ENCODE measurements at places on chromosomes 1 and 21.

GRCh38 chr1:119294722-119295121 is 73.9 kb upstream of the HAO2 start:
- no peak for DNase-seq

DNA sequence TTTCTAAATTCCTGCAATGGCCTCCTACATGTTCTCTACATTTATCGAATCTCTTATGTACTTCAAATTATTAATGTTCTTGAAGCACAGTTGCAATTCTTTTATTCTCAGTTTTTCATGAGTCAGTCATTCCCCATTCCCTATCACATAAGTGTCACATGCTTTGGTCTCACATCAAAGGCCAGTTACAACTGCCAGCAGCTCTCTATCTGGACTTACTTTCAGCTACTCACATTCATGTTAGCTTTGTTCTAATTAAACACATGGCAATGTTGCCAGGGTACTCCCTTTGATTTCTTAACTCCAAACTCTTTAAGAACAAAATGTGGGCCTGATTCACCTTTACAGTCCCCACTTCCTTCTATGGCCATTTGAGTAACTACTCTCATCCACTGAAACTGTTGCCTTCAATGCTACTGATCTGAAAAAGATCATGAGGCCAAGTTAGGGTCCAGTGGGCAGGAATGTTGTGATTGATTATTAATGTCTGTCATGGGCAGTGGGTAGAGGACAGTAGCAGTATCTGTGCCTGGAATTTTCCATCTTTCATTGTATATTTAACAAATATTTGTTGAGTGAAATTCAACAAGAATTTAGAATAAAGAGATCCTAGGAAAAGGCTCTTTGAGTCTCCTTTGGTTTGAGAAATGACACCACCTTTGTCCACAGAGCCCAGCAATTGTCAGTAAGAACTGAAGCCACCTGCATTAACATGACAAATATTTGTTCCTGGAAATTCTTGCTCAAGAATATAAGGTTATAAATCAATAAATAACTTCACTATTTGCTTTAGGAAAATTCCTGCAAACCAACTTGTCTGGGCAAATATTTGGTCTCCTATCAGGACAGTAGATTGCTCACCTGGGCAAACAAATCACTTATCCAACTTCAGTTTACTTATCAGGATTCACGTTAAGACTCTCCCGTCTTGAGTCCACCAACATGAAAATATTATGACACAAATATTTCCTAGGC is 153.6 kb upstream of the SAMSN1 start:
- no peak for DNase-seq

- peak; percentile 7 for DNase-seq
These were observed 200.7 kb downstream of the KCNT2 start for GRCh38 chr1:196407358-196408051.

GRCh38 chr1:35044431-35044830 is 12.7 kb upstream of the ZMYM6 start:
- DNase-seq: no peak

GRCh38 chr1:41313661-41314131 is 47.5 kb upstream of the FOXO6 start:
- no peak for DNase-seq

DNA sequence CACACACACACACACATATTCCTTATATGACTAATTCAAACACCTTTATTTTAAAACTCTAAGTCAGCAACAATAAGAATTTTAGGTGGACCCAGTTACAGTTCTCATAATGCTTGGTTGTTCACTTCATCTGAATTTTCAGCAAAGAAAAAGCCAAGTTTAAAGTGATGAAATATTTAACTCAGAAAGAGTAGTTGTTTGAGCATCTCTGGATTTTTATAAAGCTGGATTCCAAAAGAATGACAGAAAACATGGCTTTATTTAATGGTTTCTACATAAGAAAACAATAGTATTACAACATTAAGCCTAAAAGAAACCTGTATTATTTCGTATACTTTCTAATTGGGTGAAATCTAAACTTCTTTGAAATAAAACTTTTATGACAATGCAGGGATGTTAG is 54.2 kb upstream of the ADAMTS5 start:
- no peak for DNase-seq

DNA sequence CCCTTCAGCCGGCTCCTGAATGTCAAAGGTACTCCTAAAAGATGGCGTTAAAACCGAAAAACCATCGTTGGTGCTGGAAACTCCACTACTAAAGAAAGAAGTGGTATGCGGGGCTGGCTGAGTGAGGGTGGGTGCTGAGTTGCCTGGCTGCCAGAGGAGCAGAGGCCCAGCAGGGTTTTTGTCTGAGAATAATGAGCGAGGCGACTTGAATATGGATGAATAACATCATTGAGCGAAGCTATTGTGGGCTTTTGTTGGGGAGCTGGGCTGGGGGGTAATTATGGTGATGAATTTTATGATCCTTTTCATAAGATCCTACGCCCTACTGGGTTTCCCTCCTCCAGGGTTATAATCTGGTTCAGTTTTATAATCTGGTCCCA is 2.0 kb downstream of the PDPN start:
- DNase-seq: no peak

DNA sequence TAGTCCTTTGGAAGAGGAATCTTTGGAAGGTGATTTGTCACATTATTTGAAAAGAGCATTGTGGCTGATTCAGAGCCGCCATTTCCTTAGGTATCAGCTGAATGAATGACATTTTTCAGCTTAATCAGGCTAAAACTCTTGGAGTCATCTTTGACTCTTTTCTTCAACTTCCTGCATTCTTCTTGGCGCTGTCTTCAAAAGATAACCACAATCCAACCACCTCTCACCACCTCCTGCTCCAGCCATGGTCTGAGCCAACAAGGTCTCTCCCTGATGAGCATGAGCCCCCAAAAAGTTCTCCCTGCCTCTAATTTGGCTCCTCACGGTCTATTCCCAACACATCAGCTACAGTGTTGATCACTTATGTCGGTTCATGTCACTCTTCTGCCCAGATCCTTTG is 297.6 kb upstream of the RUNX1 start:
- DNase-seq: no peak

- no peak for DNase-seq
These were observed 365.5 kb downstream of the CAMTA1 start for GRCh38 chr1:7150724-7151280.

- DNase-seq: no peak
These were observed 29.4 kb downstream of the OR2C3 start for GRCh38 chr1:247506831-247507230.

GRCh38 chr1:88302843-88303486 is 381.1 kb upstream of the PKN2 start:
- DNase-seq: peak; percentile 29

GRCh38 chr1:67977756-67978155 is 72.7 kb downstream of the DIRAS3 start:
- DNase-seq: no peak

- no peak for DNase-seq
These were observed 38.7 kb downstream of the FAAH start for GRCh38 chr1:46432781-46433327.

DNA sequence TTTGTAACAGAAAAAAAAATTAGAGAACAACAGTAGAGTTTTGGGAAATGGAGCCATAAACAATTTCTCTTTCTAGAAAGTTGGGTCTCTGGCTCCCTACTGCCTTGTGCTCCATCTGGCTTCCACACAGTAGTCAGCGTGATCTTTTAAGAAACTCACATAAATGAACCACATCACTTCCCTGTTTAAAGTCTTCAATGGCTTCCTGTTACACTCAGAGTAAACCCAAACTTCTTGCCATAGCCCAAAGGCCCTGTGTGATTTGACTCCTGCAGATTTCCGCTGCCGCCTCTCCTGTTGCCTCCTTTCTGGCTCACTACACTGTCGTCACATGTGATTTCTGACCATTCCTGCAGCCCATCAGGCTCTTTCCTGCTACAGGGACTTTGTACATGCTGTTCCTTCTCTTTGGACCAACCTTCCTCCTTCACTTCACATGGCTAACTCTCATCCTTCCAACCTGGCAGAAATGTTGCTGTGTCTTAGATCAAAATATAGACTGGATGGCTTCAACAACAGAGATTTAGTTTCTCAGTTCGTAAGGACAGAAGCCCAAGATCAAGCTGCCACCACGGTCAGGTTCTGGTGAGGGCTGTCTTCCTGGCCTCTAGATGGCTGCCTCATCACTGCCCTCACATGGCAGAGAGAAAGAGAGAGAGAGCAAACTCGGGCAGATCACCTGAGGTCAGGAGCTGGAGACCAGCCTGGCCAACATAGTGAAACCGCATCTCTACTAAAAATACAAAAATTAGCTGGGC is 34.0 kb downstream of the OPRD1 start:
- DNase-seq: no peak

DNA sequence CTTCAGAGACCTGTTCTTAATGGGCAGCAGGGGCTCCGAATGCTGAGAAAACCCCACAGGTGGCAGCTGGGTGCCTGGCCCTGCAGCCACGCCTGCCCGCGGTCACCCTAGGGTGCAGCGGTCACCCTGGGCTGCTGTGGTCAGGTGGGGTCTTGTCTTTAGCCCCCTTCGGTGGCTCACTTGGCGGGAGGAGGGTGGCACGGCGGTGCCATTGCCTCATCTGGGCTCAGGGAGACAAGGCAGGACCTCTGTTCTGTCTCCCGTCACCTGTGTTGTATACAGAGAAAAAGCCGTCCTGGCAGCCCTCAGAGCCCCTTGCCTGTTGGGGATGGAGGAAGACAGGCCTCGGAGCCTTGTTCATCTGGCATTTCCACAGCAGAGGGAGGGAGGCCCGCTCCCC is 69.5 kb upstream of the TRAPPC10 start:
- DNase-seq: no peak

DNA sequence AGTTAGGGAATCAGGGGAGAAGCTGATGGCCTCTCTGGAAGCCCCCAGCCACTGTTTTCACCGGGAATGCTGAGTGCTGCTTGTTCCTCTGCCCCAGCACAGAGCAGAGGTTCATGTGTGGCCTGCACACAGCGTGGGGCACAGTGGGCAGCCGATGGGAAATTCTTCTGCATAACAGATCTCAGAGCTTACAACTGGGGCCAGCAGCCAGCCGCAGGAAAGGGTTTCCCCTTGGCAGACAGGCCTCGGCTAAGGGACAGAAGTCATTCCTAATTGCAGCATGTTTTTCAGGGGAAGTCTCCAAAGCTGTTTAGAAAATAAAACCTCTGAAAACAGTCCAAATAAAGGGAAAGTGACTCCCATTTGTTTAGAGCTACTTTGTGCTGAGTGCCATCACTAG is 22.6 kb downstream of the HMGB4 start:
- no peak for DNase-seq

DNA sequence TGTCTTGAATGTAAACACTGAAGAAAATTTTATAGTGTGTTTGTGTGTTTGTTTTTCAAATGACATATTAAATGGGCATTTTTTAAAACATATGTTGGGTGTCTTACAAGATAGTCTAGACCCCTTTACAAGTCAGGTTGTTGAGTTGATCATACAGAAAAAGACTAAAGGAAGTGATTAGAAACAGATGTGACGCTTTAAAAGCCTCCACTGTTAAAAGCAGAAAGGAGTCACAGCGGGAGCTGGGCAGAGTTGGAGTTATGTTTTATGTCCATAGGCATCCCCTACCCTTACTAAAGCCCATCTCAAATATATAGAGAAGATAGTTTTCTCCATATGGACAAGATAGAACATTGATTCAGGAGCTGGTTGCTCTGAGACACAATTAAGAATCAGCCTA is 393.9 kb downstream of the PLPP3 start:
- DNase-seq: no peak

GRCh38 chr1:30286988-30287839 is 436.2 kb downstream of the MATN1 start:
- DNase-seq: no peak

DNA sequence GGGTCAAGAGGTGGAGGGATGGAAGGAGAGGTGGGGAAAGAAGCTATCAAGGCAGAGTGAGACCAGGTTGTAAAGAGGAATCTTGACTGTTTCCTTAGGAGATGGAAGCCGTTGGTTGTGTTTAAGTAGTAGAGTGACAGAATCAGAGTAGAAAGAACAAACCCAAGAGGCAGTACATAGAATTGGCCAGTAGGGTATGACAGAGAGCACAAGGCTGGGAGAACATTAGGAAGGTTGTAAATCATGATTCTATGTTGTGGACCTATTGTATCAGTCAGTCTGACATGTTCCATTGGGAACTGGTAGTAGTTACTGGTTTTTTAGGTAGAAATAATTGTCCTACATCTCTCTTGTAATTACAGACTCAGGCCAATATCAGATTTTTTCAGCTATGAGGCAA is 486.9 kb upstream of the USP24 start:
- DNase-seq: no peak
